ENCODE measurements at places on chromosomes 1 and 21.

DNA sequence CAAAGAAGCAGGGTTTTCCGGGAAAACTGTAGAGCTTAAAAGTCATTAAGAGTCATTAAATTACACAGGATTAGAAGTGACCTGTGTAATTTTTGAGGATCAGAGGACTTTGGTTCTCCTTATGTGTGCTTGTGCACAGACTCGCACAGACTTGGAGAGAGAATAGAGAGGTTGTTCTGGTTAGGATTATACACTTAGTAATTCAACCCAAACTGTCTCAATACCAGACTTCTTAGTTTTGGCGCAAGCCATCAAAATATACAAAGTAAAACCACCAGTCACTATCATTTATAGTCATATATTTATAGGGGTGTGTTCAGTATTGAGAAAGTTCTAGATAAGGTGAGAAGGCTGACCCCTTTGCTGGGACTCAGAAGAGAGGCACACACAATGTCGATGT lies 112.3 kb downstream of the HLX start:
- no peak for DNase-seq

- peak; percentile 97 for DNase-seq
These were observed 82.9 kb downstream of the HLX start for GRCh38 chr1:220962031-220962751.

- no peak for DNase-seq
These were observed 46.9 kb downstream of the YARS1 start for GRCh38 chr1:32770221-32770731.

DNA sequence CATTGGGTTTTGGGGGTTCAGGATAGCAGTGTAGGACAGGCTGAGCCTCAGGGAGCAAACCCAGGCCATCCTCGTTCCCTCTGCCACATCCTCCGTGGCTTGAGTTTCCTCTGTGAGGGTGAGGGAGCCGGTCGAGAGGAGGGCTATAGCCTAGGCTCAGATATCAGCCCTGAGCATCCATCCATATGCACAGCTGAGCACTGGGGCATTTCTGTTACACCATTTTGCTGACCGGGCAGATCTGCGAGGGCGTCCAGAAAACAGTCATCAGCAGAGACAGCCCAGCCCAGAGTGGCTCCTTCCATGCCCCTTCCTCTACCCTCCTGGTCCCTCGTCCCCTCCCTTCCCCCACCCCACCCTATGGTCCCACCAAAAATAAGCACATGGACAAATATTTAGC lies 53.5 kb downstream of the PTPRF start:
- DNase-seq, result no peak

DNA sequence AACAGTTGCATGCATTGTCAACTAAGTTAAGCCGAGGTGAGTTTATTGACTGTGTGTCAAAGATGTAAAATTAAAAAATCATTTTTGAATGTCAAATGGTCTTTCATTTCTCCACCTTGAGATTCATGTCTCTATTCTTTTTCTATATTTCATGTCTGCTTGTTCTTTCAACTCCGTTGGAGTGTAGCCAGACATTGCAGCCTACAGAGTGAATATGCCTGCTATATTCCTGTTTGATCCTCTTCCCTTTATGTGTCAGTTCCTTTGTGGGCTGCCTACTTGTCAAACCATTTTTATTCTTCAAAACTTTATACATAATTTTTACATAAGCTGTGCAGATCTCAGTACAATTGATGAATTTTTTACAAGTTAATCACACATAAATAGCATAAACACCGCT lies 1325.8 kb upstream of the PRMT6 start:
- DNase-seq, result no peak

- DNase-seq, result no peak
These were observed 104.8 kb upstream of the DPT start for GRCh38 chr1:168833801-168834224.

- no peak for DNase-seq
These were observed 83.4 kb downstream of the PGBD5 start for GRCh38 chr1:230342699-230343098.

DNA sequence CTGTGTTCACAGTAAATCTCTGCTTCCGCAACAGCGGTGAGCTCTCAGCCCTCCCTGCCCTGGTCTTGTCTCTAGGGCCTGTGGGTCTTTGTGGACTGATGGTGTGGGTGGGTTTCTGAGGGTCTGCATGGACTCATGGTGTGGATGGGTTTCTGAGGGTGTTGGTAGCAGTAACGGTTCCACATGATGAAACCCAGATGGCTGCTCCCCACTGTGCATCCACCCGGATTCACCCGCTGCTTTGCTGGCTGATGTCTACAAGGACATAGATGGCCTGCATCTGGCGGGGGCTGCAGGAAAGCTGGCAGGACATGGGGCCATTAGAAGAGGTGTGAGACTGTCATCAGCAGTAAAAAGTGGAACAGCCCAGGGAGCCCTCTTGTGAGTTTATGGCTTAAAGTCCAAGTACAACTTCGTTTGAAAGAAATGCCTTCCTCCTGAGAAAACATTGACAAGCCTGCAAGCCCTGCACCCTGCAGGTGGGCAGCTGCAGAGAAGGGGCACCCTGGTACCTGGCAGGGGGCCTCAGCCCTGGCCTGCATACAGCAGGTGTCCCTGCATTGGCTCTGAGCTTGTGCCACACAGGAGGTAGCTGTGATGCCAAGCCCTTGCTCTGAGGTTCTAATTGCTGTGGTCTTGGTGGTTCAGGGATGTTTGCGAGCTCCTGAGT lies 156.9 kb upstream of the COL6A1 start:
- DNase-seq, result no peak

- no peak for DNase-seq
These were observed 17.0 kb downstream of the NSL1 start for GRCh38 chr1:212774584-212774983.

DNA sequence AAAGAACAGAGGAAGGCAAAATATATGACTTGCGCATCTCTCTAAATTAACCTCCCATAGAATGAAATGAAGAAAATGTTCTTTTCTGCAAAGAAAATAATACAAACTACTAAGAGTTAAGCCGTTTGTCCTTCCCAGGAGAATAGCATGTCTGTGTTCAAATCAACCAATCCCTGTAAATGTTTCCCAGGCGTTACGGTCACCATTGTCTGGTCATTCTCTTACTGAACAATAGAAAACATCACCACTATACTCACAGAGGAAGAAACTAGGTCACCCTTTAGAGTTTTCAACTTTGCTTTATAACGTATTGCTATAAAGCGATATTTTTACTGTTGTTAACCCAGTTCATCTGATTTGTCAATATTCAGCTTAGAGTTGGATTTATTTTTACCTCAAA lies 34.1 kb downstream of the COL11A1 start:
- no peak for DNase-seq

DNA sequence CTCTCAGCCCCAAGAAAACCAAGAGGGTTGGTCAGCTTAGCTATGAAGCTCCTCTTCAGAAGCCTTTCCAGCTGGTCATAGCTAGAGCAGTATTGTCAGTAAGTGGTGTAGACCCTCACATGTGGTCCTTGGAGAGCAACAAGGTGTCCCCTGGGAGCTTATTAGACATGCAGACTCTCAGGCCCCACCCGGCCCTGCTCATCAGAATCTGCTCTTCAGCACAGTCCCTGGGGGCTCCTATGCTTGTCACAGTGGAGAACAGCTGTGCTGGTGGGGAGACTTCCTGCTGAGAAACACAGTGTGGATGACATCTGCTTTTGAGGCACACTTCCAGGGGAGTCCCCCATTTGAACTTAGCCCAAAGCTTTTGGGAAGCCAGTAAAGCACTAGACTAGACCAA lies 21.9 kb upstream of the NEK2 start:
- DNase-seq, result no peak

GRCh38 chr1:112744009-112744578 lies 29.0 kb upstream of the PPM1J start:
- peak; percentile 50 for DNase-seq

DNA sequence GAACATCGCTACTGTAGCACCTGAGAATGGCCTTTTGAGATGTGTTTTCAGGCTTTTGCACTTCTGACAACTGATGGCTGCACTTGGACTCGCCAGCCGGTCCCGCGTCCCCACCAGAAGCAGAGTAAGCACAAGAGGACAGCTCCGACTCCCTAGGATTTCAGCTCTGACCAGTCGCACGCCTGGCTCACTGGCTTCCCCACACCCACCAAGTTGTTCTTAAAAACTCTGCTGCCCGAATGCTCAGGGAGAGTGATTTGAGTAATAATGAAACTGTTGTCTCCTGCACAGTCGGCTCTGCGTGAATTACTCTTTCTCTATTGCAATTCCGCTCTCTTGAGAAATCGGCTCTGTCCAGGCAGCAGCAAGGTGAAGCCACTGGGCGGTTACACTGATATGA lies 40.2 kb upstream of the NLRP3 start:
- no peak for DNase-seq

DNA sequence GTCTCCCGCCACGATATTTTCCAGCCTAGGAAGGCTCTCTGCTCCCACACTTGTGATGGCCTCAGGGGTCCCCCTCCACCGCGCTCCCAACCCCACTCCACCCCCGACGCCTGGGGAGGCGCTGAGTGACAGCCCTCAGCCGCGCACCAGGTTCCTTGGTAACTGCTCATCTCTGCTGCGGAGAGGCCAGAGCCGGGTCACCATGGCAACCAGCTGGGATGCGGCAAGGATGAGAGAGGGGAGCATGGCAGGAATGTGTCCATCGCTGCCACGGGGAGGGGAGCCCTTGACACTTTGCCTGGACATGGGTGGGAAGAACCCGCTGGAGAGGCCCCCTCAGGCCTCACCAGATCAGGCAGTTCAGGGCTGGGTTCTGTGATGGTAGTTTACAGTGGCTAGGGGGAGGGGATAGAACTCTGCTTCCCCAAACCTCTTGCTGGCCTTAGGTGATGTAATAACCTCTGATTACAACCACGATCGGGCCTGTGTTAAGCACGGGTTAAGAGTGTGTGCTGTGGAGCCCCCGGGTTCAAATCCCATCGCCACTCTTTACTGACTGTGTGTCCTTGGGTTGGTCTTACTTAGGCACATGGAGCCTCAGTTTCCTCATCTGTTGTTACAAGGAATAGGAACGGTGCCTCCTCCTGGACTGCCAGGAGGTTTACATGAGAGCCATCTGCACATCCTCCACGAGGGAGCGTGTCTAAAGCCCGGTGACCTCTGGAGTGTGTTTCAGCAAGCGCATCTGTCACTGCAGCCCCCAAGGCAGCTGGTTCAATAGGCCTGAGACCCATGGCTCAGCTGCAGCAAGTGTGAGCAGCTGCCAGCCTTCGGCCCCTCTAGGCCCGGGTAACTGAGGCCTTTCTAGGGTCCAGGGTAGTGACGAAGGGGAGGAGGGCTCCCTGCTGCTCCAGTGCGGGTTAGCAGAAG lies 6.3 kb downstream of the KIF17 start:
- DNase-seq, result no peak

GRCh38 chr1:206488466-206488865 lies 18.2 kb downstream of the IKBKE start:
- no peak for DNase-seq

DNA sequence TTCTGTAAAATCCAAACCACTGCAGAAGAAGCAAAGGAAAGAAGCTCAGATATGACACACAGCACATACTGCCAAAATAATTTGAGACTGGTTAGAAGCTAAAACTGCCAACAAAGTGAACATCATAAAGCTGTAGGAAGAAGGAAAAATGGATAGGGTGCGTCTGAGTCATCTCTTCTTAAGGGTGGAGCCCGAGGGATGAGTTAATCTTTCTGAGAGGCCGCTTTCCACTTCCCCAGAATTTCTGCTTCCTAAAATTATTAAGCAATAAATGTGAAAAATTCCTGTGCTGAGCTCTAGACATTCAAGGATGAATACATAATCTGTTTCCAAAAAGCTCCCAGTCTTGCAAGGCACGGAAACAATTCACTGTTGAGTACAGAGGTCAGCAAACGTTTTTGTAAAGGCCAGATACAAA lies 20.1 kb downstream of the PPT1 start:
- DNase-seq, result peak; percentile 30

DNA sequence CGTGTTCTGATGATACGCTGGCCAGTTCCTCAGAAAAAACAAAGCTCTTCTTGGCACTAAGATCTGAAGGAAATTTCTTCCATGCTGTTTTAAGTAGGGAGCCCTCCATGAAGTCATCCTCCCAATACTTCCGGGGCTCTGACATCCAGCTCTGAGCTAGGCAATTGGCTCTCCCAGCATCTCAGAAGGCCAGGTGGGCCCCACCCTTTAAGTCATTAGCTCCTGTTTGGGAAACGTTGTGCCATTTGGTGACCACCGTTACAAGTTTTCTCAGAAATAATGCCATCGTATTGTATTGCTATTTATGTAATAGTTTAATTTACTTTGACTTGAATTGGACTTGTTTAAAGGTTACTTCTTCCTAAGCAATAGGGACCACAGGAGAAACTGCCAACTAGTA lies 130.3 kb upstream of the EDN2 start:
- DNase-seq, result no peak

GRCh38 chr21:17451364-17451891 lies 61.4 kb upstream of the CXADR start:
- DNase-seq, result peak; percentile 53

DNA sequence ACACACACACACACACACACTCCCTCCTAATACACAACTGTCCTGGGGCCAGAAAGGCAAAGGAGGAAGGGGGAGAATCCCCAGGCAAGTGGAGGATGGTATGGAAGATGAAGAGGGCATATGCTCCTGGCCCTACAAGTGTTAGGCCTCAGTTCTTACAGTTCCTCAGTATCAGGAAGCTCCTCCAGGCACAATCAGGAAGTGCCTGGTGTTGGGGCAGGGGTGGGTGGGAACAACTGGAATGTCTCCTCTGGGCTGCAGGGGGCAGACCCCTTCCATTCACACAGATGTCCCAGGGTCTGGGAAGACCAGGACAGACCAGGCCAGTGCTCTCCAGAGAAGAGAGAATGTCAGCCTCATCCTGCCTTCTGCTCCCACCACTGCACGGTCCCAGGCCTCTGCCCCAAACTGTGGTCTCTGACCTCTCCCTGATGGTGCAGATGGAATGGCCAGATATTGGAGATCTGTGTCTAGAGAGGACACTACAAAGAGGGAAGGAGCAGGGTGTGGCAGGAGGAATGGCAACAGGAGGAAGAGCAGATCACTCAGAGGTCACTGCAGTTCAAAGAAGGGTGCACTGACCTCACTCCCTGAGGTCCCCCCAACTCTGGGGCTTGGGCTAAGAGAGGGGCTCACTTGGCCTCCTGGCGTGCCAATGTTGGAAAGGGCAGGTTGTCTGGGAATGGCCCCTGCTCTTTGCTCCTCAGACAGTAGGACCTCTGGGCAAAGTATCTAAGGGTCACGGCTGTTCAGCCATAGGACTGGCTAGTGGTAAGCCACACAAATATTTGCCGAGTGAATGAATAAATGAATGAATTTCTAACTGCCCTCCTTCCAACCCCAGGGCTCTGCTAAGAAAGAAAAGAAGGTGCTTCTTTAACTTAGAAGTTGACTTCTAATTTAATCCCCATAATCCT lies 2.5 kb upstream of the DENND2D start:
- DNase-seq, result peak; percentile 55

All from kidney tubule cell (primary cell).